ENCODE measurements at places on chromosomes 12 and 14.

DNA sequence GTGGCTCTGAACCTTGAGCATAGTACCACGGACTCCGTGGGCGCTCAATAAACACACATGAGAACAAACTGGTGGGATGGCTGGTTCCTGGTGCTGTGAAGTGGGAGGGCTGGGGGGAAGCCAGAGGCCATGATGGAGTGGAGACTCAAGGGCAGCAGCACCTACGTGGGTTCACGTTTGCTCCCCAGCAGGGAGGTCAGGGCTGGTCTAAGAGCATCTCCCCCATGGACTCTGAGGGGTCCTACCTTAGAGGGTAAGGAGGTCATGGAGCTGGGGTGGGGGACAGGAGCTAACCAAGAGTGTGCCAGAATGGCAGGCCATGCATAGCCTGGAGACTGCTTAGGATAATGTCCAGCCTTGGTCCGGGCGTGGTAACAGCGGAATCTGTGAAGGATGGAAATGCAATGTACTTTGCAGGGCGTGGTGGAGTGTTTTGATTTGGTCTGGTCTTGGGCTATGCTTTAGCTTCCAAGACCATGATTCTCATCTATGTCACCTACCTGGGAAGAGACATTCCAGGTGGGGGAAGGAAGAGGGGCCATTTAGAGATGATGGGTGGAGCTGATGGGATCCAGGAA lies 103.0 kb downstream of the PRMT8 start:
- no peak for DNase-seq

DNA sequence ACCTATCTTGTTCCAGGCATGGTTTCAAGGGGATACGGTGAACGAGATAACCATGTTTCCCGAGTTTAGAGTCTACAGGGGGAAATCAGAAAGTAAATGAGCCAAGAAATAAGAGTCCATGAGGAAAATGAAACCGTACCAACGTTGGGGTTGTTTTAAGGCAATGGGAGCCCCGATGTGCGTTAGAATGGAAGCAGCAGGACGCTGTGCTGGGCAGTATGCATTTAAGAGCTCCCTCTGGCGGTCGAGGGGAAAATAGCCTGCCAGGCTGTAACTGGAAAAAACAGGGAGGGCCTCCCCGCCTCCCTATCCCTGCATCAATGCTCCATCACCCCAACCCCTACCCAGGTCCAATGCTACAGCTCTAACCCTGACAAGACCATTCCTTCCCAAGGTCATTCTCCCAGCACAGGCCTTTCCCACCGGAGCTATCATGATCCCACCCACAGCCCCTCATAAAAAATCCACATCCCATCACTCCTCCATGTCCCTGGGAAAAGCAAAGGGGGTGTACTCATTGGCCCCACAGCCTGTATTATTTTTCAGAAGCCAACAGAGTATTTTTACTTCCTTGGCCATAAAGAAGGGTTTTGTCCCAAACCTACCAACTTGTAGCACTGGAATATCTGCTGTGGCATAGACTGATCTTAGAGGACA lies 226.3 kb upstream of the NOS1 start:
- DNase-seq = no peak

GRCh38 chr14:74207943-74208342 lies 31.3 kb upstream of the VSX2 start:
- DNase-seq = no peak

GRCh38 chr14:90093942-90094595 lies 32.3 kb downstream of the KCNK13 start:
- DNase-seq = no peak
